ENCODE measurements at places on chromosomes 7 and 10.
A peak's percentile ranks its signal among the peaks of the same experiment; 100 is the strongest.

DNA sequence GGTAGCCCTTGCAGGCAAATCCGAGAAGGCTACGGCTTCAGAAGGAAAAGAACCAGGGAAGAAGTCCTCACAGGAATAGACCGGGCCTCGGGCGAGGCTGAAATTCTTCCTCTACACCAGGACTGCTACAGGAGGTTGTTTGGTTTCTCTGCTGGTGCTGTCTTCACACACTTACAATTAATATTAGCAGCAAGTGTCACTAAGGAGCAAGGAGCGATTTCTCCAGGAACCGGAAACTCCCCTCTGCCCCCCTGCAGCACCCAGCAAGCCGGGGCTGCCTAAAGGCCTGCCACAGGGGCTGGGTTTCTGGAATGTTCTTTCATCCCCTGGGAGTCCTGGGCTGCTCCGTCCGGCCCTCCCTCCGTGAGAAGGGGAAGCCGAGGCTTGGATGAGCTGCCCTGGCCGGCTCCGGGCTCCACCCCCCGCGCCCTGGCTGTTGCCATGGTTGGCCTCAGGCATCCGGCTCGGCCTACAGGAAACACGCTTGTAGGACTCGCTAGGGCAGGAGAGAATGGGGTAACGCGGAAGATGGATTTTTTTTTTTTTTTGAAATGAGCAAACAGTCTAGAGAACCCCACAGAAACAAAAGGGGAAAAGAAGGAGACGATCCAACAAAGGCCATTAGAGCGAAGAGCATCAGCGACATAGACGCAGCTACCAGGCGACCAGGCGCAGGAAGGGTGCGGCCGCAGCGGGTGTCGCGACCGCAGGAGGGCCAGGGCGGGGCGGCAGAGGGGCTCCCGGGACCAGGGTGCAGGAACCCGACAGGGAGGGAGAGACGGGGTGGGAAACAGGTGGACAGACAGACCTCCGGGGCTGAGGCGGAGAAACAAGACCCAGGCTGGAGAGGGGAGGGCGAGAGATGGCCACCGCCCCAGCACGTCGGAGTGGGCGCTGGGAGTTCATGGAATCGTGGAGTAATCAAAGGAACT is 33.0 kb downstream of the EN2 start:
- no peak for DNase-seq

DNA sequence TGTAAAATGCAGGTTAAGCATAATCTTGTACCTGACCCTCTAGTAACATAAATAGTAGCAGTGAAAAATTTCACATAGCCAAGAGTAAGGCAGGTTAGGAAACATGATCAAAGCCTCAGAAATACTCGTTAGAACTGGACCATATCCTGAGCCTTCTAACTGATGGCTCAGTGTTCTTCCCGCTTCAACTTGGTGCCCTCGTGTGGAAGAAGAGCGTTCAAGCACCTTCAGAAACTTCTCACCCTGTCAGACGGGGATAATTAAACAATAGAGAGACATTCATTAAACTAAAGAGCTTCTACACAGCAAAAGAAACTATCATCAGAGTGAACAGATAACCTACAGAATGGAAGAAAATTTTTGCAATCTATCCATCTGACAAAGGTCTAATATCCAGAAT is 124.5 kb downstream of the MYOF start:
- peak; percentile 45 for DNase-seq

- no peak for DNase-seq
Observed at GRCh38 chr10:91163269-91163868, 57.1 kb upstream of the PCGF5 start.

DNA sequence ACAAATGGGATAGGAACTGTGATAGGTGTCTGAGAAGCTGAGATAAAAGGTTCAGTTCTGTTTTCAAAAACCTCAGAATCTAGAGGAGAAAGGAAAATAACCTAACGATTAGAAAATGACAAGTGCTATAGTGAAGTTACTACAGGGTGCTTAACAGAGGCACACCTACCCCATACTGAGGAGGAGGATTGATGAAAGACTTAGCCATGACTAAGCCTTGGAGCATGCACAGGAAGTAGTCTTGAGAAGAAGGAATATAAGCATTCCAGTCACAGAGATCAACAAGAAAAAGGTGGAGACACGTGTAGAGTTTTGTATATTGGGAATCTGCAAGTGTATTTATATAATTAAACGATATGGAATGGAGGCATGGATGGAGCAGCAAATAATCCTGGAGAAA is 1225.5 kb upstream of the CELF2 start:
- DNase-seq = no peak

- DNase-seq = no peak
Observed at GRCh38 chr7:31445686-31446355, 68.1 kb upstream of the ITPRID1 start.

GRCh38 chr10:132839061-132839460 is 53.1 kb upstream of the NKX6-2 start:
- DNase-seq = no peak

DNA sequence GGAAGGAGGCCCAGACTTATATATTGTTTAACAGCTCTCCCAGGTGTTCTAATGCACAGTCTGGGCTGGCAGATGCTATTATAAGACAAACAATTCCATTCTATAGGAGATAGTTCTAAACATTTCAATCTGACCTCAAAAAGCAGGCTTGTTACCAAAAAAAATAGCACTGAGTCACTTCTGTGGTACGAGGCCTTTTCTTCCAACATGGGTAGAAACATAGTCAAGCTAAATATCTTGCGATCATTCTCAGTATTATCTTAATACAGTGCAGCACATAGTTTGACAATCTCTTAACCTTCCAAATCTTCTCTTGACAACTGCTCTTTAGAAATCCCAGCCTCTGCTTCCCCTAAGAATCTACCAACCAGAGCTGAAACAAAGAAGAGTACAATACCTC is 46.6 kb upstream of the MKX start:
- DNase-seq = no peak

Measured in left kidney (tissue), 8 donors.